ENCODE measurements at places on chromosomes 13 and 19.

- no peak for DNase-seq
Measured at GRCh38 chr19:56162258-56162657, 13.6 kb upstream of the GALP start.

DNA sequence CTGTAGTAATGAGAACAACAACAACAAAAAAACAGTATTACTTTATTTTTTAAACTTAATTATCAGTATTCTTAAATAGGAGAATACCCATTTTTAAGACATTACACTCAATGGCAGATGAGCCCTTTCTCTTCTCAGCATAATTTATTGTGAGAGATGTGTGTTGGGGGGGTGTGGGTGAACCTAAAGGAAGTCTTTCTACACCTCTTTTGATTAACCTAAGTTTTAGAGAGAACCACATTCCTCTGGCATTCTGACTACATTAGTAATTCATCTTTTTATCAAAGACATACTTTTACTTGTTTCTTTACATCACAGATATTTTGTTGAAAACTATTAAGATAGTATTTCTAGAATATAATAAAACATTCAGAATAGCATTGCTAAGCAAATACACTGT, 890.9 kb downstream of the PCDH9 start:
- DNase-seq, result no peak

- no peak for DNase-seq
Measured at GRCh38 chr19:29680447-29680846, 15.2 kb downstream of the PLEKHF1 start.

- no peak for DNase-seq
Measured at GRCh38 chr13:51793570-51794271, 10.2 kb downstream of the DHRS12 start.

DNA sequence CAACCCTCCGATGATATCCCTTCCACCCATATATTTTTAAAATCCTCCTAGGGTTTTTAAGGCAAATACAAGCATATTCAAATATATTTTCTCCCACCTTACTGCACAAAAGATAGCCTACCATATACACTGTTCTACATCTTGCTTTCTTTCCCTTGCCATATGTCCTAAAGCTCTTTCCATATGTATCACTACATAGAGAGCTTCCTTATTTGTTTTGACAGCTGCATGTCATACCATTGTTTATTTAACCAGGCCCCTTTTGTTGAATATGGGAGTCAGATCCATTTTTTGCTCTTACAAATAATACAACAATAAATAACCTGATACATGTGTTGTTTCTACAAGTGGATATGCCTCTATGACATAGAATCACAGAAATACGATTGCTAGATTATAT, 32.8 kb upstream of the WDFY2 start:
- DNase-seq, result no peak

- no peak for DNase-seq
Measured at GRCh38 chr19:40802300-40803169, 3.5 kb downstream of the EGLN2 start.

Data from keratinocyte (primary cell).